ENCODE measurements at places on chromosomes 4 and X. TPM values are rescaled to one million over a fixed set of nuclear protein-coding genes. Genes with fewer than 3 reads are reported as not detected.

DNA sequence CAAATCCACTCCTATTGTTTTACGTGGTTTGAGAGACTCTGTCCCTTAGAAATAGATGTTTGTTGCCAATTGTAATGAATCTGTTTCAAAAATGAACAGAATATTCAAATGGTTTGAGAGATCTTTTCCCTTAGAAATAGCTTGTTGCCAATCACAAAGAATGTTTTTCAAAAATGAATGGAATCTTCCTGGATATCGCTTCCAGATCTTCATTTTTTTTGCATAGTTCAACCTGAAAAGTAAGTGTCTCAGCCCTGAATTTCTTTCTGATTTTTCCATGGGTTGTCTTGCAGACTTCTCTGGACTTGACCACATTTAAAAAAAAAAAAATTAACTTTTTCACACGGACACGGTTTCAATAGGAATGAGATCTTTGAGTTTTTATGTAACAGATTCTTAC, 22.7 kb downstream of the SHOX start:
- no peak overlapping the region for H3K4me3 ChIP-seq
- H3K4me1 ChIP-seq = no peaks in the 10 kb centered on the region
- H3K27me3 ChIP-seq = no peaks in the 10 kb centered on the region
- no peak overlapping the region for H3K27ac ChIP-seq
- DNase-seq = no peak
- H3K36me3 ChIP-seq = no peaks in the 10 kb centered on the region

GRCh38 chr4:14582677-14583076, 419.6 kb upstream of the CPEB2 start:
- H3K27me3 ChIP-seq = no peaks in the 10 kb centered on the region
- DNase-seq = no peak
- H3K4me3 ChIP-seq = no peak overlapping the region
- no peak overlapping the region for H3K27ac ChIP-seq
- no peaks in the 10 kb centered on the region for H3K4me1 ChIP-seq

- H3K4me3 ChIP-seq = no peak overlapping the region
- no peak overlapping the region for H3K27ac ChIP-seq
- no peaks in the 10 kb centered on the region for H3K36me3 ChIP-seq
- no peak for DNase-seq
- no peaks in the 10 kb centered on the region for H3K27me3 ChIP-seq
Observed at GRCh38 chrX:6386837-6387236, 148.1 kb downstream of the VCX3A start.

- peaks cover 6% of the 10 kb centered on the region for H3K4me1 ChIP-seq
- no peak overlapping the region for H3K4me3 ChIP-seq
- DNase-seq = no peak
- no peaks in the 10 kb centered on the region for H3K36me3 ChIP-seq
- no peak overlapping the region for H3K27ac ChIP-seq
Observed at GRCh38 chrX:41081821-41082220, 3.4 kb upstream of the USP9X start.

DNA sequence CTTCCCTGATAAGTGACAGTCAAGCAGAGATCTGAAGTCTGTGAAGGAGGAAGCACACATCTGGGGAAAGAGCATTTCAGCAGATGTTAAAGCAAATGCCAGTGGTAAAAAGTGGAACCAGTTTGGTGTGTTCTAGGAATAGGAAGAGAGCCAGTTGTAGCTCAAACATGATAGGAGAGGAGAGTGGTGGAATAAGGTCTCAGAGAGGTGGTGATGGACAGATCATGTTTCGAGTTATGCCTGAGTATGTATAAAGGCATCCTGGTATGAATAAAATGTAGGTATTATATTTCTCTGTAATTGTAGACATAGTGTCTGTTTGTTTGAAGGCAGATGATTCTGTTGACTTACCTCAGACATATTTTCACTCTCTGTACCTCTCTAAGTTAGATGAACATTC, 89.1 kb downstream of the LARP7 start:
- no peak overlapping the region for H3K4me3 ChIP-seq
- no peak overlapping the region for H3K27ac ChIP-seq
- no peaks in the 10 kb centered on the region for H3K36me3 ChIP-seq
- no peak for DNase-seq
- H3K27me3 ChIP-seq = no peaks in the 10 kb centered on the region

GRCh38 chr4:101140228-101140627, 207.1 kb downstream of the PPP3CA start:
- H3K4me1 ChIP-seq = no peaks in the 10 kb centered on the region
- no peak overlapping the region for H3K27ac ChIP-seq
- no peak overlapping the region for H3K4me3 ChIP-seq
- no peaks in the 10 kb centered on the region for H3K27me3 ChIP-seq
- H3K36me3 ChIP-seq = no peaks in the 10 kb centered on the region

- H3K27me3 ChIP-seq = no peaks in the 10 kb centered on the region
- H3K36me3 ChIP-seq = peaks cover 4% of the 10 kb centered on the region
- DNase-seq = no peak
- no peak overlapping the region for H3K27ac ChIP-seq
- H3K4me3 ChIP-seq = no peak overlapping the region
- H3K4me1 ChIP-seq = no peaks in the 10 kb centered on the region
Observed at GRCh38 chrX:41145920-41146608, 60.8 kb downstream of the USP9X start.

DNA sequence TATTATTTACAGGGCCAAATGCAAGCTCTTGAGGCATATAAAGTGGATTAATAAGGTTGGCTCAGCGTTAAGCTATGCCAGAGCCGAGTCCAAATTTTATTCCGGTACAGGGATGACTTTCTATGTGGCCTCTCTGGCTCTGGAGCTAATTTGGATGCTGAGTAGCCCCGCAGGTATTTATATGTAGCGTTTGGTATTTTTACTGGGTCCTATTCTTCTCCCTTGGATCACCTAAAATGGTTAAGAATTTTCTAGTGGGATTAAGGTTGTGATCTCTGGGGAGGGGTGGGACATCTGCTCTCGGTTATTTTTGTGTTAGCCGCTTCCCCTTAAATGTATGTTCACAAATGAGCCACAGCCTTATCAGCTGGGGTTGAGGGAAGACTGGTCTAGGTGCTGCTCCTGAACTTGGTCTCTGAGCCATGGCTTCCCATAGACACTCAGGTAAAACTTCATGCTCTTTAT, 49.4 kb downstream of the FHL1 start:
- no peaks in the 10 kb centered on the region for H3K36me3 ChIP-seq
- DNase-seq = no peak
- H3K4me3 ChIP-seq = peak overlapping the region; percentile 56
- peaks cover 34% of the 10 kb centered on the region for H3K4me1 ChIP-seq

- H3K27ac ChIP-seq = no peak overlapping the region
- H3K4me1 ChIP-seq = no peaks in the 10 kb centered on the region
- H3K27me3 ChIP-seq = no peaks in the 10 kb centered on the region
- no peak for DNase-seq
- H3K36me3 ChIP-seq = no peaks in the 10 kb centered on the region
Observed at GRCh38 chr4:152279234-152279566, 256.7 kb downstream of the FBXW7 start.

GRCh38 chr4:15894393-15894792, 44.1 kb downstream of the FGFBP1 start:
- no peak overlapping the region for H3K4me3 ChIP-seq
- no peak overlapping the region for H3K27ac ChIP-seq
- no peaks in the 10 kb centered on the region for H3K4me1 ChIP-seq
- H3K36me3 ChIP-seq = no peaks in the 10 kb centered on the region
- no peak for DNase-seq

GRCh38 chrX:40146262-40147125, 48.7 kb upstream of the BCOR start:
- DNase-seq = peak; percentile 56
- no peaks in the 10 kb centered on the region for H3K4me1 ChIP-seq
- no peaks in the 10 kb centered on the region for H3K27me3 ChIP-seq
- no peak overlapping the region for H3K27ac ChIP-seq
- H3K36me3 ChIP-seq = no peaks in the 10 kb centered on the region
- peak overlapping the region; percentile 47 for H3K4me3 ChIP-seq

- no peaks in the 10 kb centered on the region for H3K27me3 ChIP-seq
- H3K36me3 ChIP-seq = no peaks in the 10 kb centered on the region
- no peak overlapping the region for H3K4me3 ChIP-seq
- no peaks in the 10 kb centered on the region for H3K4me1 ChIP-seq
- H3K27ac ChIP-seq = no peak overlapping the region
Observed at GRCh38 chrX:145190801-145191389, 56.4 kb upstream of the SPANXN1 start.

- H3K4me3 ChIP-seq = no peak overlapping the region
- DNase-seq = no peak
- H3K27ac ChIP-seq = no peak overlapping the region
- H3K36me3 ChIP-seq = no peaks in the 10 kb centered on the region
Observed at GRCh38 chr4:157674699-157675098, 454.2 kb downstream of the GRIA2 start.

- DNase-seq = no peak
- no peaks in the 10 kb centered on the region for H3K36me3 ChIP-seq
- no peak overlapping the region for H3K27ac ChIP-seq
- no peak overlapping the region for H3K4me3 ChIP-seq
- H3K4me1 ChIP-seq = no peaks in the 10 kb centered on the region
- no peaks in the 10 kb centered on the region for H3K27me3 ChIP-seq
Observed at GRCh38 chr4:123520325-123520724, 123.7 kb downstream of the SPRY1 start.

DNA sequence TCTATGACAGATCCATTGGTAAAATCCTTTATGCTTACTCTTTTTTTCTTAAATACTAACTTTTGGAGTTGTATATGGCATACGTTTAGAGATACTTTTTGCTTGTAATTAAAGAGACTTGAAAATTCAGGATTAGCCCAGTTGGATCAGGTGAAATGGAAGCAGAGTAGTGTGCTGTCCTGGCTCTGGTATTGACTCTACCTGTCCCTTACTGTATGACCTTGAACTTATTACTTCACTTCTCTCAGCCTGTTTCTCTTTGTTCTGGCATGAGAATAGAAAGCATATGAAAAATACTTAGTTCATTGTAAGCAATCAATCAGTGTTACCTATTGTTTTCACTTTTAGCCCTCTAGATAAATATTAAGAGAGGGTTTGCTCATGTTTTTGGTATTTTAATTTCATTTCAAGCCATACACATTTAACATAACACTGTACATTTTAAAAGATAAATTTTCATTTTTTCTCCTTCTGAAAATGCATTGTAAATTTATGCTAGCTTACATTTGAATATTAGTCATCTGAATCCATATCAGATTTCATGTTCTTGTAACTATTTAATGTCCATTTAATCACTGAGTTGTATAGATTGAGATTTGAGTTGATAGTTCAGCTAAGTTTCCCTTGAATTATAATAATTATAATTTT, 35.9 kb downstream of the GUCY1B1 start:
- no peak overlapping the region for H3K4me3 ChIP-seq
- H3K27ac ChIP-seq = no peak overlapping the region
- H3K36me3 ChIP-seq = no peaks in the 10 kb centered on the region
- H3K27me3 ChIP-seq = no peaks in the 10 kb centered on the region
- no peak for DNase-seq

DNA sequence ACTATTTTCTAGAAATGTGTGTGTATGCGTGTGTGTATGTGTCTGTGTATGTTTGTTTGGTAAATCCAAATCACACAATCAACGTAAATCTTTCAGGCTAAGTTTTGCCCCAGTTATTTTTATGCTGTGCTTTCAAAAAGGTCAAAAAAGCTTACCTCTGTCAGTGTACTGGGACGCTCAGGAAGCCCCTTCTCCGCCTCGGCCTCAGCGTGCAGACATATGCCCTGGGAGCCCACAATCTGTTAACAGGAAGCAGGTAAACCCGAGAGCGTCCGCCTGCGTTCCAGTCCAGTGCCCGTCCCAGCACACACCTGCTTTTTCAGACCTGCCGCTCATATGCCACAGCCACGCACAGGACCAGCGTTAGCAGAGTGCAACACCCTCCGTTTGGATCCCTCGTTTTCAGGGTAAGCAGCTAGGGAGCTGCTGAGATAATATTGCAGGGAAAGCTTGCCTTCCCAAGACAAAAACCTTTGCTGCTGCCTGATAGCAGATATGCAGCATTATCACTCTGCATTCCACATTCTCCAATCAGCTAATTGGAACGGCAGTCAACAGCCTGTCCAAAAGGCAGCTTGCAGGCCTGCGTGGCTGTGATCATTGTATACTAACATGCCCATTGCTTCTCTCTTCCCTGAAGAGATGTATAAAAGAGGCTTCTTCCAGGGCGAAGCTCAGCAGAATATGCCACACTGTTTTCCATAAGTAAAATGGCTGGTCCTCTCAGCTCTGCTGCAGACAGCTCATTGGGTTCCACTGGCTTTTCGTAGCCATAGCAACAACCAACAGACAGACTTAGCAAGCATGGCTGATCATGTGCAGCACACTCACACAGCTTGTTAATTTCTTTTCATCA, at the start of gene SORBS2:
TSS of gene SORBS2 (minus strand) at position 686 of the 856 bp plus-strand sequence. CDS start 121,623 bp downstream, outside the sequence.
- H3K27me3 ChIP-seq = no peaks in the 10 kb centered on the region
- H3K36me3 ChIP-seq = no peaks in the 10 kb centered on the region
- peak within 1 kb of the TSS; percentile 87 for H3K27ac ChIP-seq
- DNase-seq = no peak

DNA sequence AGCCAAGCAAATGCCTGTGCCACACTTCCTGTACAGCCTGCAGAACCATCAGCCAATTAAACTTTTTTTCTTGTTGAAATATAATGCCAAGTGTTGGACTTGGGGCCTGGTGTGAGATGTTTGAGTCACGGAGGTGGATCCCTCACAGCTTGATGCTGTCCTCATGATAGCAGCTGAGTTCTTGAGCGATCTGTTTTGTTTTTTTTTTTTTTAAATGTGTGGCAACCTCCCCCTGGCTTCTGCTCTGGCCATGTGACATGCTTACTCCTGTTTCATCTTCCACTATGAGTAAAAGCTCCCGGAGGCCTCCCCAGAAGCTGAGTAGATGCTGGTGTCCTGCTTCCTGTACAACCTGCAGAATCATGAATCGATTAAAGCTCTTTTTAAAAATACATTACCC, 973.3 kb upstream of the FTHL17 start:
- H3K36me3 ChIP-seq = no peaks in the 10 kb centered on the region
- no peak overlapping the region for H3K27ac ChIP-seq
- H3K27me3 ChIP-seq = no peaks in the 10 kb centered on the region
- no peaks in the 10 kb centered on the region for H3K4me1 ChIP-seq
- no peak overlapping the region for H3K4me3 ChIP-seq
- DNase-seq = no peak

DNA sequence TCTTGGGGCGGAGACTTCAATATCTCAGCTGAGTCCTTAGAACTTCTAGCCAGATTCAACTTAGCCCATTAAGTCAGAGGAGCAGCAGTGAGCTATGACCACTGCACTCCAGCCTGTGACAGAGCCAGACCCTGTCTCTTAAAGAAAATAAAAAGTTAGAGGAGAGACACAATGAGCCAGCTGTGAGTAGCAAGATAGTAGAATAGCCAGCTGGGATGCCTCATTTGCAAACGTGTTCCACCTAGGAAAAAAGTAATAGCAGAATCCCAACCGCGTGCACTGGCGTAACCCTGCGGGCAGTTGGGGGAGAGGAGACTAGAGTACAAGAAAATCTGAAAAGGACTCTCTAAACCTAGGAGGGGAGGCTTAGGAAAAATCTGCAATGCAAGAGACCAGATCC, 133.2 kb upstream of the ANXA3 start:
- DNase-seq = no peak
- no peak overlapping the region for H3K27ac ChIP-seq
- H3K4me3 ChIP-seq = no peak overlapping the region
- H3K4me1 ChIP-seq = no peaks in the 10 kb centered on the region

- H3K36me3 ChIP-seq = no peaks in the 10 kb centered on the region
- no peak for DNase-seq
- no peak overlapping the region for H3K4me3 ChIP-seq
- H3K27ac ChIP-seq = no peak overlapping the region
- no peaks in the 10 kb centered on the region for H3K27me3 ChIP-seq
- no peaks in the 10 kb centered on the region for H3K4me1 ChIP-seq
Observed at GRCh38 chrX:32851556-32851955, 359.8 kb downstream of the DMD start.

The ZAR1 gene
- total RNA-seq = not detected

The ARR3 gene
- not detected for total RNA-seq

The EDA gene
- 6.3 TPM for total RNA-seq

The FABP2 gene
- total RNA-seq = not detected

The MEPE gene
- not detected for total RNA-seq

The CSN3 gene
- total RNA-seq = not detected

The TBC1D9 gene
- 11.4 TPM for total RNA-seq

The PCYT1B gene
- total RNA-seq = not detected

The GABRB1 gene
- total RNA-seq = 6.4 TPM

The MAGEA10 gene
- not detected for total RNA-seq

All from heart left ventricle (tissue), 16 donors.